GM04503 (cell line): ENCODE measurements at places on chromosomes 11 and 22.
A peak's percentile ranks its signal among the peaks of the same experiment; 100 is the strongest.

DNA sequence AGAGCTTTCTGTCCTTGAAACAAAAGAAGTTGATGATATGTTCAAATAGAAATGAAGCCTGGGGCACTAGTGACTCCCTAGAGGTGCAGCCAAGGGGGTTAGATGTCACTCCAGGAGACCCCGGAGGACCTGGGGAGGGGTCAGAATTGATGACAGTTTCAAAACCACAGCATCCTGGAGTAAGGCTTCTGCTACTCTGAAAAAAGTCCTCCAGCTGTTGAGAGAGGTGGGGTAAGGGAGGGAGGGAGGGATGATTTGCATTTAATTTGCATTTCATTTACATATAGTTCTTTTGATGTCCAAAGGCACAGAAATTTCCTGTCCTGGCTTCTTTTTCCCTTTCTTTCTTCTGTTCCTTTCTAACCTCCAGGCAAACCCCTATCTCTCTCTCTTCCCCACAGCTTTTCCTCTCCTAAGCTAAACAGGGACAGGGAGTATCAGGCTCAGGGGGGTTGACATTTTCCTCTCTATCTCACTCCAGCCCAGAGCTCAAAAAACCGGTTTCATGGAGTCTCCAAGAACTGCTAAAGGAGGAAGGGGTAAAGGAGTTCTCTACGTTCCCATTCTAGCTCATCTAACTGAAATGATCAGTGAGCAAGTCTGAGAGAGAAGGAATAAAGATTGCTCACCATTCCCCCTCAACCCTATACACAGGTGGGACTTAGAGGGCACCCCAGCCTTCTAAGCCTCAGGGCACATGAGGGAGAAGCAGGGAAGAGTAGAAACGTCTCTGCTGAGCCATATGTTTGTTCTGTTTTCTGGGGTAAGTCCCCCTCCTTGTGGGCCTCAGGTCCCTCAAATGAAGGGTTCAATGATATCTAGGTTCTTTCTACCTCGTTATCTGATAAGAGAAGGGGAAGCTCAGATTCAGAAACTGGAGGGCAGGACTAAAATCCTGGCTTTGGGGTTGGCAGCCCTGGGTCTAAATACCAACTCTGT, 3.5 kb upstream of the POU2F3 start:
- DNase-seq = no peak

GRCh38 chr22:45996241-45997076, 19.5 kb upstream of the WNT7B start:
- DNase-seq = no peak

DNA sequence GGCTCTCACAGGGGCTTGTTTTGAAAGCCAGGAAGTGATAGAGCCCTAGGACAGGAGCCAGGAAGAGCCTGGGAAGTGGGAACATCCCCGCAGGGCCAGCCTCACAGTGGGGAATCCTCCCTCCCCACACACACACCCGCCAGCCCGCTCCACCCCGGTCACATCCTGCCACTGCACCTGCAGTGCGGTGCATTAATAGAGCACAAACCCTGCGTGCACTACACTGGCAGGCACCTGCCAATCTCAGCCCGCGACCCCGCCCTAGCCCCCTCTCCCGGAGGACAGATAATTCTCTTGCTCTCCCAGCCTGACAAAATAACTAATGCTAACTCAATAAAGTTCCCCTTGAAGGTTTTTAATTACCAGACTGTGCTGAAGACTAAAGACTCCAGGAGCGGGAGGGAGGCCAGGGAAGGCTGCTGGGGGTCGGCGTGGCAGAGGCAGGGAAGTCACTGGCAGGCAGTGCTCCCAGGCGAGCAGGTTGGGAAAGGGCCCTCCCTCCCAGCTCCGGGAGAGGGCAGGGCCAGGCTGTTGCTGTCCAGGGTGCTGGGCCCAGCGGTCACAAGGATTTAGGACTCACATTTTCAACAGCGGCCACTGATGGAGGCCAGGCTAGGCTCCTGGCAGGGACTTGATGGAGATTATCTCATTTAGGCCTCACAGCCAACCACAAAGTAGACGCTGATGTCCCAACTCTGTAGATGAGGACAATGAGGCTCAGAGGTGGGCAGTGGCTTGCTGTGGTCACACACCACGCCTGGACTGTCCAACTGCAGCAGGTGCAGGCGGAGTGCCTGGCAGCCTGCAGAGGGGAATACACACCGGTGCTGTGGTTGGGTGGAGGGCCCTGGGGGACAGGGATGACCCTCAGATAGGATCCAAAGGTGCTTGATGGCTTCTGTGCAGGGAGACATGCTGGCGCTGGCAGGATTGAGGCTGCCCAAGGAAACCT, 23.9 kb upstream of the TCF20 start:
- no peak for DNase-seq

DNA sequence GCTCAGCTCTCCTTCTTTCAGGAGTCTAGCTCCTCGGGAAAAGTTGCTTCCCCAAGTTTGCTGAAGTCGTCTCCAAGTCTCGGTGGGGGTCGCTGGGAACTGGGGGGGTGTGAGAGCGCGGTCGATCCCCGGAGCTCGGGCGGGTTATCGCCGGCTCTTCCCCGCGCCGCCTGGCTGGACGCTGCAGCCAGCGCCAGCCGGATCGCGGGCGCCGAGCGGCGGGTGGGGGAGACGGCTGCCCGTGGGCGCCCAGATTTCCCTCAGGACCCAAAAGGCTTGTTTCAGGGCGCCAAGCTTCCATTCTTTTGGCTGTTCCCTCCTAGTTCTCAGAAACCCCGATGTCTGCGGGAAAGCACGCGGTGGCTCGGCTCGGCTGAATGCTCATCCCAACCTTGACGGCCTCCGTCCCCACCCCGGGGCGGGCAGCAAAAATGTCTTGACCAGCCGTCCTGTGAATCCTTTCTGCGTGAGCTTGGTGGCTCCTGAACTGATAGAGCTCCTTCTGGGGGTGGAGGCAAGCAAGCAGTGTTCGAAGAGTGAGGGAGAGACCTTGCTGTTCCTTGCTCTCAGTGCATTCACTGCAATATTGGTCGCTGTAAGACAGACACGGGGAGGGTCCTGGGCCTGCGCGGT, 1.7 kb downstream of the ZBTB16 start:
- no peak for DNase-seq

DNA sequence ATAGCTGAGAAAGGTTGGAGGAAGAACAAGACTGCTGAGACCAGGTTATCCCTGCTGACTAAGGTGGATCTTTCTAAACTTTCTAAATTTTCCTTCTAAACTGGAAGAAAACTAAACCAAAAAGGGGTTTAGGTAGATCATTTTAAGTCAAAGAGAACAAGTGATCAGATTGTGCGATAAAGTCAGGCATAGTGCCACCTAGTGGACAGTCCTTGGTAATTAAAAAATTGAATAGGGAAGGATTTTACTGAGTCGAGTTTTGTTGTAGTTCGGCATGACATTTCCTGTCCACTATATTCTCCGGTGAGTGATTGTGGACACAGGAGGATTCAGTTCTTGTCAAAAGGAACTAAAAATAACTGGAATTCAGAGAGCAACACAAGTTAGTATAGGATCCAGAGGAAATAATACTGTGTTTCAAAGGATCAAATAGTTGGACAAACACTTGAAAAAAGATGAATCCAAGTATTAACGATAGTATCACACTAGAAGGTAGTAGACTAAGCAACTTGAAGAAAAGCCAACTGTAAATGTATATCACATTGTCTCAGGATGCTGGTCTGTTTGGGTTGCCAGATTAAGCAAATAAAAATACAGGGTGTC, 1236.4 kb downstream of the FAM181B start:
- DNase-seq = no peak

GRCh38 chr11:27046956-27047355, 6.3 kb downstream of the BBOX1 start:
- DNase-seq = no peak

DNA sequence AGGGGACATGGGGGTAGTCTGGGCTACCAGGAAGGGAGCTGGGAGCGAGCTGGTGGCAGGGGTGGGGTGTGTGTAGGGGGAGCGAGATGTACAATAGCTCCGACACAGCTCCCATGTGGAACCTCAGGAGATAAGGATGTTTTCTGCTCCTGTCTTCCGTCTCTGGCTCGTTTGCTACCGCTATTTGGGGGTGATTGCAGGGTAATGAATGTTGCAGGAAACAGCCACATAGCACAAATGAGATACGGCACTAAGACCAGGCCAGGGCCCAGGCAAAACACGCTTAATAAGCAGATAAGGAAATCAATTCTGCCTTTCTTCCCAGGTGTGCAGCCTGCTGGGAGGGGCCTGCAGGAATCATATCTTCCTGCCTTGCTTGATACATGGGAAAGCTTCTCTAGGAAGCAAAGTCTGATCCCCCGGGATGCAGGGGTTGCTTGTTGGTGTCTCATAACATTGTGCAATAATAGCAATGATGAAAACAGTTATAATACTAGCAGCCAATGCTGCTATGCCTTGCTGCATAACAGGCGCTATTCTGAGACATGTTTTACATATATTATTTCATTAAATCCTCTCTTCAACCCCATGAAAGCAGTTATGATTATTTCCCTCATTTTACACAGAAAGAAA, 158.7 kb downstream of the ST3GAL4 start:
- no peak for DNase-seq

DNA sequence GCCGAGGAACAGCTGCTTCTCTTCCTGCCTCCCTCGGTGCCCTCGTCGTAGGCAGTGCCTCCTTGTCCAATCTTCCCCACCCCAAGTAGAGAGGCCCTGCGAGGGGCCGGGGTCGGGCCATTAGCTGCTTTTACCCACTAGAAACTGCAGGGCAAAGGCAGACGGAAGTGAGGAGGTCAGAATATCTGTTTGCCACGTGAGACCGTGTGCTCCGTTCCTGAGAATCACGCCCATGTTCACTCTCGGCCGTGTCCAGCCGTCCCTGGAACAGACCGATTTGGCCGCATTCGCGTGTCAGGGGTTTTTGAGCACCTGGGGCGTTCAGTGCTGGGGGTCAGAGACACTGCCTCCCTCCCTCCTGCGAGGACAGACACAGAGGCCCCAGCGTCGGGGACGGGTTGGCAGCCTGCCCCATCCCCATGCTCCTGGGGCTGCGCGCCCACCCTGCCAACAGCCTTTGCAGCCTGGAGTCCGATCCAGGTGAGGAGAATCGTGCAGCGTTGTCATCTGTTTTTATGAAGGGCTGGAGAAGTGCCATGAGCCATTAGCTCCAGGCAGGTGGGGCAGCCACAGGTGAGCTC, 982.2 kb downstream of the BRD1 start:
- no peak for DNase-seq

- DNase-seq = no peak
Measured at GRCh38 chr11:76443268-76443980, 1.4 kb upstream of the EMSY start.

- peak; percentile 20 for DNase-seq
Measured at GRCh38 chr11:102269927-102270326, 47.4 kb upstream of the BIRC3 start.

DNA sequence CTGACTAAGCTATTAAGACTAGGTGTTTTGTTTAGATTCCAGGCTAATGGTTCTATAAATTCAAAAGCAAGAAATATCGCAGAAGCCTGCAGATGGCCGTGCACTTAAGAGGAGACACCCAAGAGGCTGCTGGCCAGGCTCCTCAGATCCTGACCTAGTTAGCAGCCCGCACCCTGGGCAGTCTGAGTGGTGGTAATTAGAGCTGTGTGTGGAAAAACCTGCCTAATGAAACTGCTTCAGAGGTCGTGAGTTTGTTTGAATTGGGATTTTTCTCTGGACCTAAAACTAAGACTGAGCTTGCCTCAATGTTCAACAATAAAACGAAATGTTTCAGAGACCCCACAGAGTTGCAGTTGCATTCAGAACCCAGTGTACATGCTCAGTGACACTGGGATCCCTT, 627.7 kb downstream of the OPCML start:
- no peak for DNase-seq

- DNase-seq = peak; percentile 68
Measured at GRCh38 chr11:12680246-12680939, 6.2 kb downstream of the TEAD1 start.

- DNase-seq = no peak
Measured at GRCh38 chr22:33324228-33324627, 266.0 kb upstream of the SYN3 start.

DNA sequence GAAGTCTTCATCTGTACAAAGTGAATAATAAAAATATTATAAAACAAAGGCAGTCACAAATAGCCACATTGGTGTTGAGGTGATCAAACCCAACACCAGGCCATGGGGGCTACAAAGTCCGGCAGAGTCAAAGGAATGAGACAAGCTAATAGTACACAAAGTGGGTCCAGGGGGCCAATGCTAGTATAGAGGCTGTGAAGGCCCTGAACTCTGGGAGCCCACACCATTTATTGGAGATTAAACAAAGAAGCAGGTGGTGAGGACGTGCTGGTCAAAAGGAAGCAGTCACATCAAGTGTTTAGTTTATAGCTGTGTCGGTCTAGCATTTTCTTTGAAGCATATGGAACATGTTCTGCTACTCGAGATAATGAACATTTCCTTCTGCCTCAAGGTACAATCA, 58.6 kb upstream of the CCT8L2 start:
- no peak for DNase-seq

DNA sequence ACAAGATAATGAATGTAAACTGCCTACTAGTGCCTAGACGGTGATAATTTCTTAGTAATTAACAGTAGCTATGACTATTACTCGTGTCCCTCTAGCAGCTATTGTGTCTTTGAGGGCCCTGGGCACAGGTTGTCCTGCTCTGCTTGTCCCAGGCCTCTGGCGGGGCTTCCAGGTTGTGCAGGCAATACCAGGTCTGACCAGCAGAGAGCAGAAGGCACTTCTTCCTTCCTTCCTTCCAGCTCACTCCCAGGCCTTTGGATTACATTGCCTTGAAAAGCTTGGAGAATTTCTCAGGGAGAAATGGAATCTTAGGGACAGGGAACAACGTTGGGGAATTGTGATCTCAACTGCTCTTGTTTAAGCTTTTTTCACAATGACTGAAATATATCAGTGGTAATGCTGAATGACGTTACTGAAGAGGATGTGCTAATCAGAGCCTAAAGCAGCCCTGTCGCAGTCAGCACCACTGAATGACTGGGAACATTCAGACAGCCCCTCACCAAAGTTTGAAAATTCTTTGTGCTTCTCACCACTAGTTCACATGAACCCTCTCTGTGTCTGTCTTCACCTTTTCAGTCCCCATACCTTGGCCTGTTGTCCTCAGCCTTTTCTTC, 8.4 kb upstream of the CCKBR start:
- peak; percentile 19 for DNase-seq

DNA sequence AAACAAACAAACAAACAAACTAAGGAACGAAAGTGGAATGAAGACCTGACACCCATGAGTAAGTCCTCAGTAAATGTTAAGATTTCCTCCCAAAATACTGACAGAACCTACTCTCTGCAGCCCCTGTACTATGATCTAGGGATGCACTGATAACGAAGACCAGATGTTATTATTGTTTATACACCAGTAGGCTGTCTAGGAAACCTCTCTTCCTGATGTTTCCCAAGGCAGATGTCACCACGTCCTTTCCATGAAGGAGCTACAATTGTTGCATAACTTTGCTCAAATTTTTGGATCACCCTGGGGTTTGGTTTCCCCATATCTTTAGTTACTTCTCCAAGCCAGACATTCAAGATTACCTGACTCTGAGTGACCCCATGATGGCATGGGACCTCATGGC, 340.7 kb downstream of the MIAT start:
- peak; percentile 5 for DNase-seq

DNA sequence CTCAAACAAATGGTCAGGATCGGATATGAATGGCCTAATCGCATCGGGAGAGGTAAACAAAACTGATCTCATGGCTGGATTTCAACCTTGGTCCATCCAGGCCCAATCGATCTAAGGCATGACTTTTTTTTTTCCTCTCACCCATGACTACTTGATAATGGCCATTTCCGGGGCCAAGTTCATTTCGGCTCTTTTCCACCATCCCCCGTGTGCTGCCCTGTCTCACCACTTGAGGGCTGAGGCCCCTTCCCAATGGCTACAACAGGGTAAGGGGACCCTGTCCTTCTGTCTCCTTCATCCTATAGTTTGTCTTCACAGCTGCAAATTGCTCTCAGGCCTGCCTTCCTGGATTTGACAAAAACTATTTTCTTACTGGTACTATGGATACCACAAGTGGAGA, 26.7 kb downstream of the GRAP2 start:
- no peak for DNase-seq

GRCh38 chr22:26568207-26568706, 21.7 kb downstream of the TPST2 start:
- DNase-seq = no peak
